ENCODE measurements at places on chromosomes 5 and 9.

DNA sequence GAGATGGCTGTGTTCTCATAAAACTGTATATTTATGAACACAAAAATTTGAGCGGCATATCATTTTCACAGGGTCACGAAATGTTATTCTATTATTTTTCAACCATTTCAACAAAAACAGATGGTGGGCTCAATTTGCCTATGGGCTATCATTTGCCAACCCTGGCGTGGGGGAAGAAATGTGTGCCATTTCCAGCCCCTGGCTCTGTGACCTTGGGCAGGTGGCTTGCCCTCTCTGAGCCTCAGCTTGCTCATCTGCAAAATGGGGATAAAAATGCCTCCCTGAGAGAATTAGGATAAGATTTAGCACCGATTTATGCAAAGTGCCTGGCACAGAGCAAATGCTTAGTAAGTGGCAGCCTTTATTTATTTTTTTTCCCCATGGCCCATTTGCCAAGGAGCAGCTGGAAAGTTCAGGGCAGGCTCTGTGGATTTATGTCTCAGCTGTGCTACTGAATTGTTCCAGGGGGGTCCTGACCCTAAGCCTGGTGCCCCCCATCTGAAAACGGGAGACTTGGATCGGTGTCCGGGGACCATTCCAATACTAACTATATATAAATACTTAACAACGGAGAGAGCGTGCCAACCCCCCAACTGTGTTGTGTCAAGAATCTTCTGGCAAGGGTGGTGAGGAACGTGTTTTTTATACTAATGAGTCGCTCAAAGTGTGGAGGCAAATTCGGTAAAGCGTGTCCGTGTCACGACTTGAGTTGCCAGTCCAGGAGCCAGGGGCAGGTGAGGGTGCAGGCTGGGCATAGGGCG is 34.5 kb downstream of the HRH2 start:
- no peak for DNase-seq

DNA sequence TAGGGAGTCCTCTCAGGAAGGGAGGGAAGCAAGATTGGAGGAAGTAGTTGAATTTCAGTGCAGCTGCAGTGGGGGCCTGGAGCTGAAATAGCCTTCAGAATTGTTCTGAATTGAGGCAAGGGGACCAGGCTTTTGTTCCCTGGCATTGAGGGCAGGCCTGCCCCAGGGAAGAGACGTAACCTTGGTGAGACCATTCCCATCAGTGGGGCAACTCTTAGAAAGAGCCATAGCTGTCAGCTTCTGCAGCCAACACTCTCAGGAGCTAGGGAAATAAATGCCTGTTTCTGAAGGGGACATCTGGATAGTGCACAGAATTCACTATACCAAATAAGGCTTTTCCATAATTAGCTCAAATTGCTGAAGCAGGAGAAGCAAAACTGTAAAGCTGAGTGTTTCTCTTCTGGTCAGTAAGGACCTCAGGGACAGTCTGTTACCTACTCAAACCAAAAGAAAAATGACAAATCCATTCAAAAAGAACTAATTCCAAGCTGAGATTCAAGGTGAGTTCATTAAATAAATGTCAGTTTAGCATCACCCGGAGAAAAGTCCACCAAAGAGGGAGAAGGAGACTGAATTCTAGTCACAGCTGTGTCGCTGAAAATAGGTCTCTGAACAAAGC is 44.0 kb downstream of the LYRM7 start:
- DNase-seq, result no peak

GRCh38 chr5:44532981-44533380 is 143.8 kb upstream of the FGF10 start:
- no peak for DNase-seq

- DNase-seq, result no peak
Observed at GRCh38 chr9:7088611-7089010, 330.8 kb downstream of the KDM4C start.

- no peak for DNase-seq
Observed at GRCh38 chr9:112011051-112011620, 114.5 kb downstream of the UGCG start.

- DNase-seq, result no peak
Observed at GRCh38 chr9:126874546-126875314, 14.3 kb downstream of the ZBTB34 start.

DNA sequence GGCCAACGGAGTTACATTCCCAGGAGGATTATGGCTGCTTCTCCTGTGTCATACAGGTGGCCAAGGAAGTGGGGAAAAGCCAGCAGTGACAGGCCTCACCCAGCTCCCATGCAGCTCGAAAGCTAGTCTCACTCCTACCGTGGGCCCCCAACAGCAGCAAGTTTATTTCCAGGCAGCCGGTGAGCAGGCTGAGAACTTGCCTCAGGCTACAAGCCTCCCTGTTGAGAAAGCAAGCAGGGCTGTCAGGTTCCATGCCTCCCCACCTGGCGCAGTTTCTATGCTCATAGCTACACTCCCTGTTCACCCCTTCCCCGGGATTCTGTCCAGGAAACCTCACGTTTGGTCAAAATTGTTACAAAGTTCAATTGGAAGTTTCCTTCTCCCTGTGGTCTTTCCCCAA is 27.5 kb upstream of the DNAH5 start:
- DNase-seq, result no peak

DNA sequence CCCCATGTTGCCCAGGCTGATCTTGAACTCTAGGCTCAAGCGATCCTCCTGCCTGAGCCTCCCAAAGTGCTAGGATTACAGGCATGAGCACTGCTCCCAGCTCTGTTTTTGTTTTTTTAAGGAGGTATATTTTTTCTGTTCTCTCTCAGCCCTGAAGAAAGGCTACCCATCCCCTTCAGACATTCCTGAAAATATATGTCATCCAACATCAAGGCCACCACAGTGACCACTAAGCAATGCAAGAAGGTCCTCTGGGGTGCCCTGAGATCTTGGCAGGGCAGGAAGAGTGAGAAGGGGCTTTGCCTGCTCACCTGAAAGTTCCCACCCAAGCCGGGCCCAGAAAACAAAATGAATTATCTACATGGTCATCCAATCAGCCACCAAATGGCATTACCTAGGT is 47.8 kb upstream of the IL17B start:
- DNase-seq, result no peak

DNA sequence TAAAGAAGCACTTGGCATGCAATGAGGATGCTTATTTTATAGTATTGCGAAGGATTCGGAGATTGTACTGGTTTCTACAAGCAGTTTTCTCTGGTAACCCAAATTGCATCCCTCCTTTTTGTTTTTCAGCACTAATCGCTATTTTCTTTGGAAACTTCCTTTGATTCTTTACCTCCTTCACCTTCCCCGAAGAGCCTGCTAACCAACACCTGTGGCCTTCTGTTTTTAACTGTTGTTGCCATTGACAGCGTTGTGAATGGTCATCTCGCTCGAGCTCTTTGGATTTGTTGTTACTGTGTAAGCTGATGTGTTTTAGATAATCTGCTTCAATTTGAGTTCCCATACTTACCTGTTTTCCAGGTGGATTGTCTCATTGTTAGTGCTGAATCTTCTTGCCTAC is 1.1 kb downstream of the CNOT6 start:
- DNase-seq, result no peak

GRCh38 chr5:167217097-167217743 is 1074.2 kb upstream of the WWC1 start:
- DNase-seq, result no peak

DNA sequence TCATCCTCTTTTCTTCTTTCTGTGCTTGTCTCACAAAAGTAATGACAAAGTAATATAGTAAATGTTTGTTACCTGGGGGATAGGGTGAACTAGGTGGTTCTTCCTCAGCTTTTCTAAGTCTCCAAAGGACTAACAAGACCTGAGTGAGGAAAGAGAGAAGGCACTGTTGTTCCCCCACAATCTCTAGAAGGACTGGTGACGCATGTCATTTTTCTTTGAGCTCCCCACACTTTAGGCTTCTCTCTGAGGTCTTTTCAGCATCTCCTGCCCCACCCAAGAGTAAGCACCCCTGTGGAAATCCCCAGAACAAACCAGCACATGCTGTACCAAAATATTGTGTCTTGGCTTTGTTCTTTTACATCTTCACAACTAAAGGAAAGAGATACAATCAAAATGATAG is 2.4 kb upstream of the IL7R start:
- peak; percentile 24 for DNase-seq

DNA sequence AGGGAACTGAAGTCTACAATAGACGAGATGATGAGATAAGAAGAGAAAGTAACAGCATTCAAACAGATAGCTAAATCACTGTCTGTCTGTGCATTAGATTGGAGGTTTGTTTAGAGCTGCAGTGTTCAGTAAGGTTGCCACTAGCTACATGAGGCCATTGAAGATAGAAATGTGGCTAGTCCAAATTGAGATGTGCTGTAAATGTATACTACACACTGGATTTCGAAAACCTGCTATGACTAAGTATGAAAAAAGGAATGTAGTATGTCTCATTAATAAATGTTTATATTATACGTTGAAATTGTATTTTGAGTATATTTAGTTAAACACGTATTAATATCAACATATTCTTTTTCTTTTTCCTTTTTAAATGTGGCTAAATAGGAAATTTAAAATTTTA is 142.1 kb downstream of the XRCC4 start:
- no peak for DNase-seq

DNA sequence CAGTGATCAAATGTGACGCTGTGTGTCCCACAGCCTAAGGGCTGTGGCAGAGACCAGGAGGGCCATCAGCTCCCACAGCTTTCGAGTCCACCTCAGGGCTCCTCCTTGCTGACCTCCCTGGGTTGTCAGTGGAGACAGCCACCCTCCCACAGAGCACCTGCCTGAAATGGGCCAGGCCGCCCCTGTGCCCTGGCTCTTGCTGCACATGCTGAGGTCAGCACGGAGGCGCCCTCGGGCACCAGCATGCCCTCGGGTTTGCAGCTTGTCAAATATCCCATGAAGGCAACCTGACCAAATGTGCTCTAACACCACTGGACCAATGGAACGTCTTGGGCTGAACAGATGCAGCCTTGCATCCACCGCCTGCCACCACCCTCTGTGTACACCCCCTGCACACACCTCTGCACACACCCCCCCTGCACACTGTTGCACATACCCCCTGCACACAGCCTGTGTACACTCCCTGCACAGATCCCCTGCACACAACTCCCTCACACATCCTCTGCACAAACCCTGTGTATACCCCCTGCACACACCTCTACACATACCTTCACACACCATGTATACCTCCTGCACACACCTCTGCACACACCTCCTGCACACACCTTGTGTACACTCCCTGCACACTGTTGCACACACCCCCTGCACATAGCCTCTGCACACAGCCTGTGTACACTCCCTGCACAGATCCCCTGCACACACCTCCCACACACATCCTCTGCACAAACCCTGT is 2.0 kb upstream of the CEP72 start:
- DNase-seq, result no peak

DNA sequence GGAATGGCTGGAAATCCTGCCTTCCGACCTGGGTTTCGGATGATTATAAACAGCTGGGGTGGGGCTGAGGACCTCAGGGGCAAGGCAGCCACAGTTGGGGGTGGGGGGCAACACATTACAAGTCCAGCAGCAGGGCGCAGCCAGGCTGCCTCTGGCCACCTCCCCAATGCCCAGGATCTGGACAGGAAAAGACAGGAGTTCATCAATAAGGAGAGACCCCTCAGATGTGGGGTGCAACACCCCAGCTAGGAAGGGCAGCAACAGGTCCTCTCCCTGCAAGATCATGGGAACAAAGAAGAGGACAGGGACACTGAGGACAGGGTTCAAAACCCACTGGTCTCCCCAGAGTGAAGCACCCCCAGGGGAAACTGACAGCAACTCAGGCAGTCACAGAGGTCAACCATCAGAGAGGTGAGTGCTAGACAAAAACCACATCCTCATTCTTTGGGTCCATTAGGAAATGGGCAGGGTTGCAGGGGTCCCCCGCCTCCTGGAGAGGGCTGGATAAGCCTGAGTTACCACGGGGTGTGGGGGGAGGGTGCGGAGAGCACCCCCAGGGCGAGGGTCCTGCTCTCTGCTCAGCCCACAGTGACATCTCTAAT is 33.5 kb downstream of the SEMA4D start:
- no peak for DNase-seq

DNA sequence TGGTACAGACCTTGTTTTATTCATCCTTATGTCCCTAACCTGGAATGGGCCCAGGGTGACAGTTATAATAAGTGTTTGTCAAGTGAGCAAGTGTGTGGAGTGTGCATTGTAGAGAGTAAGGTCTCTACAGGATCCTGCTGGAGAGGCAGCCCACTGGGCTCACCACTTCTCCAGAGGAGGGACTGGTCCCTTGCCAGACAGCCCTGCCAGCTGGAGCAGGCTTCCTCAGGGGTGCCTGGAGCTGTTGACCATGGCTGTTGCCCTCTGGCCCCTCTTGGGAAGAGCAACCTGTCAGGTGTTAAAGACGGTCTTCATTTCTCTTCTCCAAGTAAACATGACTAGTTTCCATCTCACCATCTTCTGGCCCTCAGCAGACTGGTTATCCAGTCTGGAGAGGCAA is 20.0 kb downstream of the IRF1 start:
- DNase-seq, result no peak

DNA sequence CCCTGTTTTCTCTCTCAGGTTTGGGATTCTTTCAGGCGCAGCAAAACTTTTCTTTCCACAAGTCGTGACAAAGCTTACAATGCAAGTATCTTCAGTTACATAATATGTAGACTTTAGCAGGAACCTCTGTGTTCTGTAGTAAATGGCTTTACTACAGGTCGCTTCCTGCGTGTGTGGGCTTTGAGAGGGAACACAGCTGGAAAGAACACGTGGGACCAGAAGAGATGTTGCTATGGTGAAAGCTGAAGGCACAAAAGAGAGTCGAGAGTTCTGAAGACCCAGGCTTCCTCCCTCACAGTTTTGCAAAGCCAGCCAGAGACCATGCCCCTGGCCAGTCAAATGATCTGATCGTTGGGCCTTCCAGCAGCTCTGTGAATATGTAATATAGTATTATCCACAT is 4.0 kb downstream of the ANKRD55 start:
- DNase-seq, result no peak

DNA sequence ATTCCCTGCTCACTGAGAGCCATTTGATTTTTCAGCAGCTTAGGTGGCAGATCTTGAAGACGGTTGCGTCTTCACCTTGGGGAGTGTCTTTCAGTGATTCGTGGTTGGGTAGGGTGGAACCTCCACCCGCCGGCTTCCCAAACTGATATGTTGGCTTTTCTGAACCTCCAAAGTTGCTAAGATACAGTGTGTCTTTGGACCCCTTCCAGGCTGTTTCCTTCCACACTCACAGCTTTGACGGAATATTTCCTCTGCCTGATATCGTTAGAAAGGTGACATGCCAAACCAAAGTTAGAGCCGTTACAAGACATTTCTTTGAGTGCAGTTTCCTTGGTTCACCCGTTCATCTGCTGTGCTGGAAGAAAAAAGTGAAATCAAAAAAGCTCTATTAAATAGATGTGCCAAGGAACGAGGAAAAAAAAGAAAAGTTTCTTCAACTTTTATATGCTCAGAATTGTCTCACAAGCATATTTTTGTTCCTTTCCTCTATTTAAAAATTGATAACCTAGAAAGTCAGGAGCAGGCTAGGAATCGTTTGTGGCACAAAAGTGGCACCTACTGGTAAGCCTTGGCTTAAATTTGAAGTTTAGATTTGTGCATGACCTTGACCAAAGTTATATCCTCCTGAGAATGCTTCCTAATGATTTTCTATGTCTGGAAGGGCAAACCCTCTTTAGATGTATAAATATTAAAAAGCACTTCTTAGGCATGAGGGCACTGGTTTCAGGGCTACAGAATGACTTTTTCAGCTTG is 270.7 kb upstream of the WWC1 start:
- no peak for DNase-seq
